Left renal pelvis (tissue), 4 donors: ENCODE measurements at places on chromosomes 6 and 20.

- DNase-seq, result no peak
Observed at GRCh38 chr6:34912715-34913464, 23.8 kb downstream of the ANKS1A start.

GRCh38 chr20:5182615-5183254, 55.9 kb downstream of the CDS2 start:
- DNase-seq, result no peak

DNA sequence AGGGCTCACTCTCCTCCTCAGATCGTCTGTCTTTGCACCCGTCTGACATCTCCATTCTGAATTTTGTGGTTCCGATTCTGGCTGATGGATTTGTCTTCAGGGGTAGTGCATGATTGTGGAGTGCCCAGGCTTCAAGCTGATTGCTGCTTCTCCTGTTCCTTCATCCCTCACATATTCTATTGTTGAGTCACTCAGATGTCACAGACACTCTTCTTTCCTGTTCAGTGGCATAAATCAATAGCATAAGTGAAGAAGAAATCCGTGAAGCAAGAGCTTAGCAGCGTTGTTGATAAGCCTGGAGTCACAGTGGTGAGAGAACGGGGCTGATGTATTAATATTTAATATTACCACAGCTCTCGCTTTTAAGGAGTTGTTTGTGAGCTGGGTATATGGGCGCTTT, 152.5 kb downstream of the MTHFD1L start:
- DNase-seq, result no peak

GRCh38 chr20:24132246-24132645, 143.7 kb upstream of the GGTLC1 start:
- no peak for DNase-seq

- no peak for DNase-seq
Observed at GRCh38 chr6:37369321-37370201, 15.8 kb downstream of the RNF8 start.

DNA sequence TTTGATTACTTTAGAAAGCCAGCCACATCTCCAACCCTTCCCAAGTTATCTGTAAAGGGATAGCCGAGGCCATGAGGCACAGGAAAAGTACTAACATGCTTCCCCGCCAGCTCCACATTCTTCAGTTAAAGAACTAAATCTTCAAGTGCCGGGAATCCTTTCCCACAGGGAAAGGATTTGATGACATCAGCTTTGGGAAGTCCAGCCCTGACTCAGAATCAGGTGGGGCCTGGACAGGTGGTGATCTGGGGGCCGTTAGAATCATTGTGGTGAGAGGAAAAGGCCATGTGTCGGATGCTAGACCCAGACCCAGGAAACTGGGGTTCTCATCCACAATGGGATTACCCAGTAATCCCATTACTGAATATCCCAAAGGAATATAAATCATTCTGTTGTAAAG, 580.0 kb downstream of the QKI start:
- no peak for DNase-seq

- no peak for DNase-seq
Observed at GRCh38 chr6:148086843-148087242, 255.8 kb upstream of the SASH1 start.

DNA sequence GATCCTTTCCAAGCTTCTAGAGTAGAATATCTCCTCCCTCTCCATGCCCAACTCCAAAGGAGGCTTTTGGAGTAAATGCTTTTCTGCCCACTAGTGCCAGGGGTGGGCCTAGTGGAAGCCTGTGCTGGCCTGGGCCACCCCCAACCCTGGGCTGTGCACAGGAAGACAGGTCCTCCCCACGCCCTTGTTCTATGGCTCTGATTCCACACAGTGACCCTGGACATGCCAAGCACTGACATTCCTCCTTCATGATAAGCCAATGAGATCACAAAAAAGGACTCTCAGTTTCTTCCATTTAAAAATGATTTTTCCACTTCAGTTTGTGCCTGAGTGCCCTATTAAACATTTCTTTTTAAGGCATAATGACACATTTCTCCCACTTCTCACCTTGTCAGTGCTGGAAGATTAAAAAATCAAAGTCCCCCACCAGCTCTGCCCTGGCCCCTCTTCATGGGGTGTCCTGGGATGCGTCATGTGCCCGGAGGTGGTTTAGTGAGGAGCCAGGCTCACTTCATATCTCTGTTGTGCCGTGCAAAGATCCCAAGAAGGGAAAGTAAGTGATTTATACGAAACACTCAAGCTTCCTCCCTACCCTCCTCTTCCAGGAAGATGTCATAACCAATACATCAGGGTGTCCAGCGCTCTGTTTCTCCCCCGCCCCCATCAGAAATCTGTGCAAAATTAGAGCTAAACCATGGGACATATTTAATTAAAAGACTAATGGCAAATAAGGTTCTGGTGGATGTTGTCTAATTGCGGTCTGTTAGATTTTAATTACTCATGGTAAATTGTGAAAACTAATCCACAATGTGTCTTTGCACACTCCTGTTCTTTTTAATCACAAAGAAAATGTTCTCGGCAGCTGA, 255.0 kb downstream of the NRN1 start:
- no peak for DNase-seq

- no peak for DNase-seq
Observed at GRCh38 chr6:138287144-138287955, 69.1 kb upstream of the PBOV1 start.

DNA sequence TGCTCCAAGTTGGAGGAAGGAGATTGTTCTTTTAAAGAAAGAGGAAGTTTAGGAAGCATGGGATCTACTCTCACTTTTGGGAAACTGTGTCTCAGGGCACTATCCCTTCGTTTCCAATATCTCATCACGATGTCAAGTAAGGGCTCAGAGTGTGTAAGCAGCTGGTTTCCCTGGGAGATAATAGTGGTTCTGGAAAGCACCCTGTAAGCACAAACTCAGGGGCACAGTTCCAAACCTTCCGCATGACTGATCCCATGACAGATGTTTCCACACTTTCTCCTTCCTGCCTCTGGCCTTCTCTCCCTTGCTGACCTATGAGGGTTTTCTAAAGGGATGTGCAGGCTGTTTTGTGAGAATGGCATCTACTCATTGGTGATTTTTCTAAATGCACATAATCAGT, 33.9 kb downstream of the ADTRP start:
- DNase-seq, result no peak

GRCh38 chr20:36736451-36737182, 9.3 kb downstream of the NDRG3 start:
- DNase-seq, result no peak

- no peak for DNase-seq
Observed at GRCh38 chr6:88665131-88665530, 298.3 kb downstream of the RNGTT start.

DNA sequence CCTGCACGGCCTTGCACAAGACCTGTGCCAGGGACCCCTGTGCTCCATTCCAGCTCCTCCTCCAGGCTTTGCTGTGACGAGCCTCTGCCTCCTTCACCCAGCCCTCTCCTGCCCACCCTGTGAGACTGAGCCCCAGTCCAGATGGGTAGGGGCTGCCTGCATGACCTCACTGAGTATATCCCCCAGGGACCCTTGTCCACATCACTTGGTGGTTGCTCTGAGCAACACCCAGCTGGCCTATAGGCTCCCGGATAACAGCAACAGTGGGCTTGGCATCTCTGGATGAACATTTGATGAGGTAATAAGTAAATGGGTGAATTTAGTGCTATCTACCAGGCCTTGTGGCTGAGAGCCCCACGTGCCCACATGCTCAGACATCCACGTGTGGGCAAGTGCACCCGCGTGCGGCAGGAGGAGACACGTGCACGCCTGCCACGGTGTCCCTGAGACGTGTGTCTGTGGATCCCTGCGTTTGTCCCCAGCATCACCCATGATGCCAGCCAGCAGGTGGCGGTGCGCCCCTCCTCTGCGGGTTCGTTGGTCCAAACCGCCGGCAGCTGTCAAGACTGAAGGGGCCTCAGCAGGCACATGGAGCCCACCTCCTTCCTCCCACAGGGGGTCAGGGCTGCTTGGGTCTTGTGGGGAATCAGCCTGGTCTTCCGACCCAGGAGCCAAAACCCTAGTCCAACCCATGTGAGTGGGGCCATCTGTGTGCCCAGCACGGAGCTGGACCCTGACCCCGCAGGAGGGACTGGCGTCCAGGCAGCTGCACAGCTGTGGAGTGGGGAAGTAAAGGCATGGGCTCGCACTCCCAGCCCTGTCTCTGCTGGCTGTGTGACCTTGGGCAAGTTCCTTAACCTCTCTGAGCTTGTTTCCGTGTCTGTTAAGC, 45.9 kb downstream of the FGD2 start:
- peak; percentile 56 for DNase-seq

DNA sequence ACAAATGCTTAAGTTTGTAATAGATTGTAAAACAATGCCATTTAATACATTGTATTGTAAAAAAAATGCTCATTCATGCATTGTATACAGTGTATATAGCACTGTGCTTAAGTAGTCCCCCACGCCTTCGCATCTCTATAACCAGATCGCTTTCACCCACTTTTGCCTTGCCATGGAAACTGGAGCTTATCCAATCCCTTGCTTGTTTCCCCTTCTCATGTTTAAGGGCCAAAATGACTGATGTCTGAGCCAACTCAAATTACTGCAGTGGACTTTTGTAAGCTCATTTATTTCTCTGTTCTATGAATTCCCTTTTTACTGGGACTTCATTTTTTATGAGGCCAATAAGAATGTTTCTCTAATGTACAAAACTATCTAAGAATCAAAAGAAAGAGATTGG, 730.9 kb upstream of the GJE1 start:
- peak; percentile 6 for DNase-seq

DNA sequence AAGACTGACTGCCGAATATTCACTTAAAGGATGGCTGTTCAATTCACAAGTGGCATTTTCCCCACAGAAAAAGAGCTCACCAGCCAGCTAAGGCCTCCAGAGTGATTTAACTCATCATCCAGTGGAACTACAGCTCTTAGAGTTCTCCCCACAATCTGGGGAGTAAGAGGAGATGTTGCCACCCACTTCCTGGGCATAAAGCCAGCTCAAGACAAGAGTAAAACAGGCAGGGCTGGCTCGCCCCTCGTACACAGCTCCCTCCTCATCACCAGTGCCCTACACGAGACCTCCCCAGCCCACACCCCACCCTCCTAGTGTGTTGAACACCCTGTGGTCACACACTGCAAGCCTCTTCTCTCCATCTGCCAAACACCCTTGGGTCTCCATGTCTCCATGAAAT, 47.2 kb upstream of the IPCEF1 start:
- DNase-seq, result no peak

DNA sequence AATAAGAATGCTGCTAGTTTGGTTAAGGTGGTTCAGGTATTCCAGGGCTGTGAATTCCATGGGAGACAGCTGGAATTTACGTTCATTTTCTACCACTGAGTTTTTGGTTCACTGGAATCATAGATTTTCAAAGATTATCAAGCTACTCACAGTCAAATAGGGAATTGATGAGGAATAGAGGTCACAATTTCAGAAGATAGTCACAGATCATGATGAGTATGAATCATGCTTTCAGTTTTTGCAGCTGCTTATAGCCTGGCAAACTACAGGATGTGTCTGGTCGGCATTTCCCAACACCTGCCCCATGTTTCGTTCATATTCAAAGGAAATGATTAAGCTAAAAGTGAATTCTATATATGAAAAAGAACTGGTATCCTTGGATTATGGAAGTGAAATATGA, 58.7 kb downstream of the BCKDHB start:
- DNase-seq, result no peak

DNA sequence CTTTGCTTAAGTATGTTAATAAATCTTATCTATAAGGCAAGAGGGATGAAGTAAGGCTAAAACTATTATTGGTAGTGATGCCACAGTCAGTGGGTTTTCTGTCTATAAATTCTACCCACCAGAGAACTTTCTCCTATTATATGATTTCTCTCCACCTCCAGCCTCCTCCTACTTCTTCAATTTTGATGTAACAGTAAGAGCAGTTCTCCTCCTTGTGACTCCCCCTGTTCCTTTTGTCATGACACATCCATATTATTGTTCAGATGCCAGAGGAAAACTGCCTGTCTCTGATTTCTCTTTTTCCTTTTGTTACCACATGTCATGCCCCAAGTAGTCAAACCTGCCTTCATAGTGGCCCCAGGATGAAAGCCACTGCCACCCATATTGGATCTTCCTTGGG, 9.1 kb upstream of the RCAN2 start:
- no peak for DNase-seq

DNA sequence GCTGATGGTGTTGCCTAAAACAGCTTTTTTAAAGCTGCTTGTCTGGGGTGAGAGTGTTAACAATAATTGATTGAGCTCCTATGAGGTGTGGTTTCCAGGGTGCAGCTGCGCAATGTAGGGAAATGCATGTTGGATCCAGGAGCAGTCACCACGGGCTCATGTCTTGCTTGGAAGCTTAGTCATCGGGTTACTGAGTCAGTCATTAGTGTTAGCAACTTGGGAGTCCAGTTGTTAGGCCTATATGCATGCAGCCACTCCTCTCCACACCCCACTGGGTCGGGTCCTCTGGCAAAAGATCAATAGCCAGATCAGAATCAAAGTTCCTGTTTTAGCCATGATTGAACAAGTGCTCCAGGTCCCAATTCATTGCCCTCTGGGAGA, 271.7 kb upstream of the CHD6 start:
- no peak for DNase-seq

DNA sequence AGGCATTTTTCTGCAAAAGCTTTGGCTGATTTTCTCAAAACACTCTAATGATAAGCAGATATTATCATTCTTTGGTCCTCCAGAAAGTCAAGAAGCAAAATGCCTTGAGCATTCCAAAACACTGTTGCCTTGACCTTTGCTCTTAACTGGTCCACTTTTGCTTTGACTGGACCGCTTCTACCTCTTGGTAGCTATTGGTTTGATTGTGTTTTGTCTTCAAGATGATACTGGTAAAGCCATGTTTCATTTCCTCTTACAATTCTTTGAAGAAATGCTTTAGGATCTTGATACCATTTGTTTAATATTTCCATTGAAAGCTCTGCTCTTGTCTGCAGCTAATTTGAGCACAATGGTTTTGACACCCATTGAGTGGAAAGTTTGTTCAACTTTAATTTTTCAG, 35.6 kb upstream of the SDHAF4 start:
- no peak for DNase-seq

GRCh38 chr6:64250126-64250525, 614.5 kb downstream of the PHF3 start:
- DNase-seq, result no peak

- DNase-seq, result no peak
Observed at GRCh38 chr20:41783423-41784208, 165.4 kb upstream of the CHD6 start.

DNA sequence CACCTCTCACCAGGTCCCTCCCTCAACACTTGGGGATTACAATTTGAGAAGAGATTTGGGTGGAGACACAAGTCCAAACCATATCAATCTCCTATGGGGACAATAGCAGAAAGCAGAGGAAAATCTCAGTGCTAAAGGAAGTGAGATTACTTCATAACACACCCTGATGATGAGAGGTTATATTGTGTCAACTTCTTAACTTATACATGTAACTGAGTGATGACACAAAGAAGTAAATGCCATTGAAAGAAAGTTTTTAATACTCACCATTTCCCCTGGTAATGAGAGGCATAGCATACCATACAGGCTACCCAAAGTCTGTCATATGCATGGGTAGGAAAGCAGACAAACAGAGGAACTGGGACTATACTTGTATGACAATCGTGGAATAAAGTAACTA, 137.2 kb downstream of the MMUT start:
- no peak for DNase-seq

DNA sequence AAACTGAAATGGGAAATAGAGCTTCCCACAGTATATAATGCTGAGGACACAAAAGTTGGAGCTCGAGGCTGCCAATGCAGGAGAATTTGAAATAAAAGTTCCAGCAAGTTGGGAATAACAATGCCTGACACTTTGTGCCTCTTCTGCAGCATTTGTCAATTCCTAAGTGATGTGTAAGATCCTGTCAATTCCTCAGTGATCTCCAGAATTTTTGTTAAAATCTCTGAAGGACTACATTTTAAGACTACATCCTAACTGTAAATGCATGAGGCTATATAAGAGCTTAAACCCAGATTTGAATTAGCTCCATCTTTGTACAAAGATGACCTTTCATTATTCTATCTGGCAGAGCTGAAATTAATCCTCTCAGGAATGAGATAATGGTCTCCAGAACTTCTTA, 208.2 kb downstream of the COL12A1 start:
- no peak for DNase-seq
